ENCODE measurements at places on chromosomes 5 and 9. TPM values are rescaled to one million over a fixed set of nuclear protein-coding genes. Genes with fewer than 3 reads are reported as not detected.

CCDC192 gene
- total RNA-seq: not detected

MEGF10 gene
- not detected for total RNA-seq

TMEM171 gene
- total RNA-seq: not detected

PLCXD3 gene
- total RNA-seq: not detected

CER1 gene
- total RNA-seq: not detected

RFK gene
- 14.4 TPM for total RNA-seq

GPX8 gene
- total RNA-seq: not detected

MLANA gene
- total RNA-seq: not detected
